ENCODE measurements at places on chromosomes 6 and 20.

- DNase-seq: no peak
Measured at GRCh38 chr6:44119704-44120262, 7.5 kb downstream of the MRPL14 start.

DNA sequence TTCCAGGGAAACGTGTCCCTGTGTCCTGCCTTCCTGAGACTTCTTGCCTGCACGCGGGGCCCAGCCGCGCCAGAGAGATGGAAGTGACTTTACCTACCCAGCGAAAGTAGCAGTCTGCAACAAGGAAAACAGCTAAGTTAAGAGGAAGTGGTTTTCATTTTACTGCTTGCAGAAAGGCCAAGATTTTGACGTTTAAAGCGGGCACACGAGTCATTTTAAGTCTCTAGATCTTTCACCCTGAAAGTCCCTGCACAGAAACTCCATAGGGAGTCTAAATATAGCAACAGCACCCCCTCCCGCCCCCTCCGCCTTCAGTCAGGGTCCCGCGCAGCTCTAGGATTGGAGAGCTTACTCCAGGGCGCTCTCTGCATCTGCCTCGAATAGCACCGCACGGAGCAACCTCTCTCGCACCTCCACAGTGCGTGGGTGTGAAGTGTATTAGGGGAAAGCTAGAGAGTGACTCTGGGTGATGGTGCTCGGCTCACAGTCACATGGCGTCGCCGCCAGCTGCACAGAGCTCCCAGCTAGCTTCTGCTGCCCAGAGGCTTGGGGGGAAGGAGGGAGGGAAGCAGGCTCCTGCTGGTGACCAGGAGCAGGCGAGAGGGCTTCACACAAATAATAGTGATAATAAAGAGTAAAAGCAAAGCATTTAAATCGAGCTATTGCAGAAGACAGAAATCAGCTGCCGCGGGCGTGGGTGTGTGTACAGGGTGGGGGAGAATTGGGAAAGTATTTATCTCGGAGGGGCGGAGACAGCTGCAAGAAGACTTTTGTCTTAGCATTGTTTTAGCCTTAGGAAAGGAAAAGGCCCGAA, 1.8 kb upstream of the KCNQ5 start:
- DNase-seq: peak; percentile 57

- DNase-seq: no peak
Measured at GRCh38 chr20:14777591-14777990, 440.2 kb upstream of the FLRT3 start.

- no peak for DNase-seq
Measured at GRCh38 chr6:53929821-53930120, 135.0 kb downstream of the LRRC1 start.

- no peak for DNase-seq
Measured at GRCh38 chr6:98846021-98846380, 11.6 kb downstream of the POU3F2 start.

DNA sequence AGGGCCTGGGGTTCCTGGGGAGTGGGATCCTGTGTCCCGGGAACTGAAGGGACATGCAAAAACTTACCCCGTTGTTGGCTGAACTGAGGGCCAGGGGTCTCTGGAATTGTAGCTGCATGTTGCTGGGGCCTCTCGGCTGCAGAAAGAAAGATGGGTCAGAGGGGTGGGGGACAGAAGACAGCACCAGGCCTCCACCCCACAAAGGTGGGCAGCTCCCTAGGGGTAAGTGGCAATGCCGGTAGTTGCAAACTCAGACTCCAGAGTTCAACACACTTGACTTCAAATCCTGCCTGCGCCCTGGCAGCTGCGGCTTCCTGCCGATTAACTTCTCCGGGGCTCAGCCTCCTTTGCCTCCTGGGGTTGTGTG, 4.8 kb downstream of the ZBP1 start:
- DNase-seq: no peak

DNA sequence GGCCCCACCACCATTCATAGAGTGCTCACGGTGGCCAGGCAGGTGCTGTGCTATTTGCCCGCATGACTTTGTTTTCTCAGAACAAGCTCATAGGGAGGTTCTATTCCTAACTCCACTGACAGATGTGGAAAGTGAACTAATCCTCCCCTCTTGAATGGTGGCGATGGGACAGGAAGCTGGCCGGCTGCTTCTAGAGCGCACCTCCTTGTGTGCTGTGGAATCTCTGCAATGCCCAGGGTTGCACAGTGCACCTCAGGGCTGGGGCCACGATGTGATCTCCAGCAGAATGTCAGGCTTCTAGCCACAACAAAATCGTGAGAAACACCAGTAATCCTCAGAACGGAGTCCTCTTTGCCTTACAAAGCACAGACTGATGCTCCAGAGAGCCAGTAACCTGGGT, 53.8 kb upstream of the SLC22A23 start:
- no peak for DNase-seq

GRCh38 chr6:136586295-136586694, 36.1 kb upstream of the MAP7 start:
- DNase-seq: no peak

DNA sequence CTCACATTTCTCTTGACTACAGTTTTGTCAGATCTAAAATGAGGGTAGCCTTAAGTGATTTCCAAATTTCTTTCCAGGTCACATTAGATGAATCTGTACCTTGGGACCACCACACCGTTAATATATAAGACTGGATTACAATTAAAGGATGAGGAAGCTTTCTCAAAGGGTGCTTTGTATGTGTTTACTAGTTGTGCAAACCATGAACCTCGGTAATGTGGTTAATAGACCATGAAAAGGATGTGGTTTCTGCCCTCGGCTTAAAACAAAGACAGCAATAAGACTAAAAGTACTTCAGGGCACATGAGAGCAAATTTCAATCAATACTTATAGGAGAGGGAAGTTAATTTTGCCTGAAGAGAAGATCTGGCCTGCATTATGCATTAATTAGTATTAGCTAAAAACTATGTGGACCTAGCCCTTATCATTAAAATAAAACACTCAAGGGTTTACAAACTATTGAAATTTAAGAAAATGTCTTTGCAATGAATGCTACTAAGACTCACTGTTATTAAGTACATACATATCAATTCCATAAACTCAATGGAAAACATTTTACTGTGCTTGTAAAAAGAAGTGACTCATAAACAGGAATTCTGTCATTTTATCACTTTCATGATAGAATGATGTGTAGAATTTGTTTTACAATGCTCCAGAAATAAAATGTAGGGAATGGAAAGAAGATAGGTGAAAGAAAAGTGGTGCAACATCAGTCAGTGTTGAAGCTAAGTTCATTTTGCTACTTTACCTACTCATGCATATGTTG, 936 bp upstream of the TMX4 start:
- no peak for DNase-seq

DNA sequence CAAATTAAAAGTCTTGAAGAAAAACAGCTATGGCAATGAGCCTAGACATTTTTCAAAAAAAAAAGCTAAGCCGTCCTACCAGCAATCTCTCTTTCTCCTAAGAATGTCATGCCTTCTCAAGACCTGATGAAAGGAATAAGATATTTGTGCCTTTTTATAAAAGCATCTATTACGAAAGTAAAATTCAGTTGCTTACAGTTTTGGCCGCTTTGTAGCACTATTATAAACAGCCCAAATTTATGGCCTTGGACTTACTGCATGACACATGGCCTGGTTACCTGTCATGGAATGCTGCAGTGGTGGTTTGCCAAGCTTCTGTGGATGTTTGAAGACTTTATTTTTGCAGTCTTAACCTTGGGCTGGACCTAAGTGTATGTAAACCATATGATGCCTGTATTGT, 22.2 kb upstream of the VAPB start:
- DNase-seq: no peak

GRCh38 chr6:49264909-49265308, 198.1 kb downstream of the MMUT start:
- no peak for DNase-seq

DNA sequence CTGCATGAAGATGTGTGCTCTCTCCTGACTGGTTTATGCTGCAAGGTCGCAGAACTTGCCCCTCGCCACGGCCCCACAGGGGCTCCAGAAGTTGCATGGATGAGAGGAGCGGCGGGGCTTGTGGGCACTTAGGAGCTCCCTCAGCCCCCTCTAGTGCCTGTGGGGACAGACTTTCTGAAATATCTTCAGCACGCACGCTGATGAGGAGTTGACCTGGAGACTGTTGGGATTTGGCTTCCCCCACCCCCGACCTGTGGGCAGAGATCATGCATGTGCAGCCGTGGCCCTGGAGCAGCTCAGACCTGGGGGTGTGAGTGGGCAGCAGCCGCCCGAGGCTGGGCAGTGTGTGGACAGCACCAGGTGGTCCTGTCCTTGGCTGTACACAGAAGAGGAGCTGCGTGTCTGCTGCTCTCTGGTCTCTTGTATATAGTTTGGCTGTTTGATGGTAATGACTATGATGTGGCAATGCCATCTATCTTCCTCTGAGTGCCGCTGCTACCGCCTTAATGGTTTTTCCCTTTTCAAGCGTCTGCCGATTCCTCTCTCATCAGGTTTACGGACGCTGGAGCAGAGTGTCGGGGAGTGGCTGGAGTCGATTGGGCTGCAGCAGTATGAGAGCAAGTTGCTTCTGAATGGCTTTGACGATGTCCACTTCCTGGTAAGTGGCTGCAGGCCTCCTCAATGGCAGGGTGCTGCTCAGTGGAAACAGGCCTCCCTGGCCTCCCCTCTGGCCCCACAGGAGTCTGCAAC, 81.4 kb downstream of the TCP11 start:
- no peak for DNase-seq

DNA sequence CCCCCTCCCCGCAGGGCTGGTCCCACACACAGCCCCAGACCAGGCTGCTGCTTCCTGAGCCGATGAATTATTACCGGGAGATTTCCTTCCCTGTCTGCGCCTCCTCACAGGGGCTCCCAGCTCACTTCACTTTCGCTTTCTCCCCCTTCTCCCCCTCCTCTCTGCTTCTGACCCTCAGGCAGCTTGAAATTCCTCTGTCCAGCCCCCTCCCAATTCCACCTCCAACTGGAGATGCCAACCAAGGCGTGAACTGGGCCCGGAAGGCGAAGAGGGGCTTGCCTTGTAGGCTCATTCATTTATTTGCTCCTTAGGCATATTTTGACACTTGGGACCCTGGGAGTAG, 1.7 kb upstream of the TCF15 start:
- DNase-seq: no peak

DNA sequence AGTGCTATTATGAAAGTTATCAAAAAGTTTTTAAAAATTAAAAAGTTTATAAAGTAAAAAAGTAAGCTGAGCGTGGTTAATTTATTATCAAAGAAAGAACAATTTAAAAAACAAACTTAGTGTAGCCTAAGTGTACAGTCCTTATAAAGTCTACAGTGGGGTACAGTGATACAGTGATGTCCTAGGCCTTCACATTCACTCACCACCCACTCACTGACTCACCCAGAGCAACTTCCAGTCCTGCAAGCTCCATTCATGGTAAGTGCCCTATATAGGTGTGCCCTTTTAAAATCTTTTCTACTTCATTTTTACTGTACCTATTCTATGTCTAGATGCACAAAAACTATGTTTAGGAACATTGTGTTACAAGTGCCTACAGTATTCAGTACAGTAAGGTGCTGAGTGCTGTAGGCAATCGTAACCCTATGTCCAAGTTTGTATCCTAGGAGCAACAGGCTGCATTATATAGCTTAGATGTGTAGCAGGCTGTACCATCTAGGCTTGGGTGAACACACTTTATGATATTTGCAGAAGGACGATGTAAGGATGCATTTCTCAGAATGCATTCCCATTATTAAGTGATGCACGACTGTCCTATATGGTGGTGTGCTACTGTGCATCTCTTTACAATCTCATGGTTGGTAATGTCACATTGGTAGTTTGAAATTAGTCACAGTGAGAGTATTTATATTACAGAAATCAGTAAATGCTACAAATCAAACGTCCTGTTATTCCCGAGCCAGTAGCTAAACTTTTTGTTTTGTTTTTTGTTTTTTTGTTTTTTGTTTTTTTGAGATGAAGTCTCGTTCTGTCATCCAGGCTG, 158.3 kb downstream of the GMPR start:
- no peak for DNase-seq

- no peak for DNase-seq
Measured at GRCh38 chr20:22795433-22795832, 211.1 kb upstream of the FOXA2 start.

DNA sequence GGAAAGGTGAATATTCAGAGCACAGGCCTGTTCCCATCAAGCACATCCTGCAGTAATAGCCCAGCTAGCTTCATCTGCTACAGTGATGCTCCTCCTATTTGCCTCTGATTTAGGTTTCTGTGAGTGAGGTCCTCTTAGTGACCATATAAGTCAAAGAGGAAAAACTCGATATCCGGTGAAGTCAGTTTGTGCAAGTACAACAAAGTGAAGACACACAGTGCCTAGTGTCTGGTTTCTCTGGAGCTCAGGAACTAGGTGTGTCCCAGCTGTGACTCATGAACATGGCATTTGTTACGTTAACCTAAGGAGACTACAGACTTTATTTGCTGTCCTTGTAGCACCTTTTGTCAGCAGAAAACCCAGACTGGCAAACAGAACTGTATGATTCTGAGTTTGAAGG, 33.9 kb downstream of the EDN1 start:
- no peak for DNase-seq

DNA sequence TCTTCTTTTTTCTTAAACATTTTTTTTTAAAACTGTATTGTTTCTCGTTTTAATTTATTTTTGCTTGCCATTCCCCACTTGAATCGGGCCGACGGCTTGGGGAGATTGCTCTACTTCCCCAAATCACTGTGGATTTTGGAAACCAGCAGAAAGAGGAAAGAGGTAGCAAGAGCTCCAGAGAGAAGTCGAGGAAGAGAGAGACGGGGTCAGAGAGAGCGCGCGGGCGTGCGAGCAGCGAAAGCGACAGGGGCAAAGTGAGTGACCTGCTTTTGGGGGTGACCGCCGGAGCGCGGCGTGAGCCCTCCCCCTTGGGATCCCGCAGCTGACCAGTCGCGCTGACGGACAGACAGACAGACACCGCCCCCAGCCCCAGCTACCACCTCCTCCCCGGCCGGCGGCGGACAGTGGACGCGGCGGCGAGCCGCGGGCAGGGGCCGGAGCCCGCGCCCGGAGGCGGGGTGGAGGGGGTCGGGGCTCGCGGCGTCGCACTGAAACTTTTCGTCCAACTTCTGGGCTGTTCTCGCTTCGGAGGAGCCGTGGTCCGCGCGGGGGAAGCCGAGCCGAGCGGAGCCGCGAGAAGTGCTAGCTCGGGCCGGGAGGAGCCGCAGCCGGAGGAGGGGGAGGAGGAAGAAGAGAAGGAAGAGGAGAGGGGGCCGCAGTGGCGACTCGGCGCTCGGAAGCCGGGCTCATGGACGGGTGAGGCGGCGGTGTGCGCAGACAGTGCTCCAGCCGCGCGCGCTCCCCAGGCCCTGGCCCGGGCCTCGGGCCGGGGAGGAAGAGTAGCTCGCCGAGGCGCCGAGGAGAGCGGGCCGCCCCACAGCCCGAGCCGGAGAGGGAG, 580 bp downstream of the VEGFA start:
- DNase-seq: no peak

DNA sequence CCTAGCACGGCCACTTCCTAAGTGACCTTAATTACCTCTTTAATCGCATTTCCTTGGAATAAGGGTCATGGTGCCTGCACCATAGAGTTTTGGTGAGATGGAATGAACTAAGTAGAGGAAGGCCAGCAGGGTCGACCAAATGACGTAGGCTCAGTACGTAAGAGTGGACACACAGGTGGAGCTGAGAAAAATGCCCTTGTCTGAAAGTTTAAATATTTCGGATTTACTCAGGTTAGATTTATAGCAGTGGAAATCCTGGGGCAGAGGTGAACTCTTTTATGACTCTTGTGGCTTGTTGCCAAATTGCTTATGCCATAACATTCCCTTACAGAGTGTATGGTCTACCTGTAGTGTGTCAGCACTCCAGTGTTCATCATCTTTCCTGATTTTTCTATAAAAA, 23.6 kb upstream of the BTBD3 start:
- DNase-seq: no peak

- DNase-seq: no peak
Measured at GRCh38 chr20:24590178-24590982, 121.0 kb downstream of the SYNDIG1 start.

GRCh38 chr6:169340395-169340794, 86.7 kb upstream of the THBS2 start:
- DNase-seq: no peak

Measured in activated CD8-positive, alpha-beta memory T cell treated with anti-CD3 and anti-CD28 coated beads for 4 hours (primary cell).